ENCODE measurements at places on chromosomes 3 and 15.

DNA sequence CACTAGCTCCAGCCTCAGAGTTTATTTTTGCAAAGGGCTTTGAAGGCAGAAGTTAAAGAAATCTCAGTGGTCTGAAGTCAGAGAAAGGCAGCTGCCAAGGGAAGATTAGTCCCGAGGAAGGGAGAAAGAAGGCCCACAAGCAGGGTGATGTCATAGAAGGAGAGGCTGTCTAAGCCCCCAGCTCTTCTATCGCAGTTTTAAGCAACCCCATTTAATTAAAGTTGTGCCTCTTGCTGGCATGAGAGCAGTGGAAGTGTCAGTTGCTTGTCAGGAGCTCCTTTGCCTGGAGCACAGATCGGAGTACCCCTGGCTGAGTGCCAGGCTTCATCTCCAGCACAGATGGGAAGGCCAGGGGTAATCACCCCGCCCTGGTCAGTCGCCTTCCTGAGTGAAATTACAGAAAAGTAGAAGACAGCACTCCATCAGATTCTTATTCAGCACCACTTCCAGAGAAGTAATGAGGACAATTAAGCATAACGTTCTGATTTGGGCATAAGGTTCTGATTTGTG, 530.7 kb downstream of the EPHB1 start:
- no peak for DNase-seq

- no peak for DNase-seq
Measured at GRCh38 chr3:116265976-116266584, 179.2 kb downstream of the LSAMP start.

- no peak for DNase-seq
Measured at GRCh38 chr3:176919836-176920765, 277.2 kb downstream of the TBL1XR1 start.

GRCh38 chr3:65713016-65713415, 325.7 kb downstream of the MAGI1 start:
- peak; percentile 45 for DNase-seq

DNA sequence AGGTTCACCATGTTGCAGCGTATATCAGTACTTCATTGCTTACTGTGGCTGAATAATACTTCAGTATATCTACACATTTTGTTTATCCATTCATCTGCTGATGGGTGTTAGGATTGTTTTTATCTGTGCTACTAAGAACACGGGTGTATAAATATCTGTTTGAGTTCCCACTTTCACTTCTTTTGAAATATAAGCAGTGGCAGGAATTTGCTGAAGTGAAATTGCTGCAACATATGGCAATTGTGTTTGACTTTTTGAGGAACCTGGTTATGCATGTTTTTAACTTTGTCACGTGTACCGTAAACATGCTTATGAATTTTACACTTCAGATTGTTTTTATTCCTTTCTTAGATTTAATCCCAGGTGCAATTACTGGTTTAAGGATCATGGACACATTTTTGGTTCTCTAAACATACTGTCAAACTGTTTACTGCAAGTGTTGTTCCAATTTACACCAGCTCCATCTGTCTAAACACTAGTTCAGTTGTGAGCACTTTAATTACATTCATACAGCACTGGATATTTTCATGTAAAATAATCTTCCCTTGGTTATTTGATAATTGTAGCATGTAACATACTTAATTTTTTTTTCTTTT, 23.1 kb downstream of the TRAK1 start:
- DNase-seq: no peak

All from fibroblast of skin of left biceps (primary cell).